ENCODE measurements at places on chromosomes 16 and 17.

DNA sequence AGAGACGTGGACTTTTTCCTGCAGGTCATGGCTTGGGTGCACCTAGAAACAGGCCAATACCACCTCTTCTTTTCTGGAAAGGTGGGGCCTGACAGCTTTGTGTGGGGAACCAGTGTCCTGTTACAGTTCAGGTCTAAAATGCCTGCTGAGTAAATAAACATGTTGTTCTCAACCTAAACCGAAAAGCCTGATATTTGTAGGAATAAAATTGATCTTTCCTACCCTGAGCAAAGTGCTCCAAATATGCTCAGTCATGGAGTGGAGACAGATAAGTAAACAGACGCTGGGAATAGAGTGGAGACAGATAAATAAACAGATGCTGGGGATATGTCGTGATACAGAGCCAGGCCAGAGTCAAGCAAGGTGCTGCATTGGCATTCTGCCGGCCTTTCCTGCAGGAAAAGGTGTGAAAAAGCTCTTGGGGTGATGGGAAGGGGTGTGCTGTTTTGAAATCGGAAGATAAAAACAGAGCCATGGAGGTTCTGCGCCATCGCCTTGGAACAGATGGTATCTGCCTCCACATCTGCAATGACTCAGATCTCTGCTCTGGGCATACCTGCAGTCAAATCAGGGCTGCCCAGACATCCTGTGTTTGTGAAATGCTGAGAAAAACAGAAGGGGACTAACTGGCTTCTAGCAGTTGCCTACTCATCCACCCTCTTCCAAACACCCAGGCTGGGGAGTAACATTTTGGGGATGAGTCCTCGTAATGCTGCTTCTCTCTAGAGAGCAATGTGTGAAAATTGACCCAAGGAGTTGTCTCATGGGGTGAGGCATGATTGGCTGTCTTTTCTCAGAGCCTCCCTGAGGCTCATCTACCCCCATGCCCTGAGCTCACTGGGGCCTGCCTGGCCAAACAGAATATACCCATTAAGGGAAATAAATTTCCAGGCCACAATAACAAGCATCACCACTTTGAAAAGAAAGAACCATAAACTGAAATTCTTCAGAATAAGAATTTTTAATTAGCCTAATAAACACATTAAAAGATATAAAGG, 16.8 kb upstream of the TRPV2 start:
- DNase-seq, result no peak

DNA sequence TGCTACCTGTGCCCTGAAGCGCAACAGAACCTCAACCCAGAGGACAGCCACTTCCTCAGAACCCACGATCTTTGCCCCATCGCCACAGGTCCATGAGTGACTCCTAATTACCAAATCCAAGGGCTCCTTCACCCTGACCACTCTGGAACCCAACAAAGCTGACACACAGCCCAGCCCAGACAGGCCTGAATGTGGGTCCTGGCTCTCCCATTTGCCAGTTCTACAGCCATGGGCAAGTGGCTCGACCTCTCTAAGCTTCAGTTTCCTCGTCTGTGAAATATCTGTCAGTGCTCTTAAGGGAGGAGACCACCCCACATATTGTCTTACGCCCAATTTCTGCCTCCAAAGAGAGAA, 18.0 kb upstream of the ENDOV start:
- no peak for DNase-seq

DNA sequence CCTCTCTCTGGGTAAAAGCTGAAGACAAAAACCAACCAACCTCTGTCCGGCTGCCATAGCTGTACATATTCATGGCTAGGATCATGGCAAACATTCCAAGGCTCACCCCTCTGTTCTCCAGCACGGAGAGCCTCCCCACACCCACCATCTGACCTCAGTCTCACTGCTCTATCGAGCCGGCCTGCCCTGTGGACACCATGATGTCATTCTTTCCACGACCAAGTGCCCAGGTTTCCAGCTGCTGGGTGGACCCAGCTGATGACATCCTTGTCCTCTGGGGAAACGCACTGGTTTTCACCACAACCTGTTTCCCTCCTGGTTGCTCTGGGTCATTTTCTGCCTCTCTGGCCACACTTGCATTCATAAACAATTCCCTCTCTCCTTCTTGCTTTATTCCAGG, 67.7 kb downstream of the NDEL1 start:
- no peak for DNase-seq

GRCh38 chr17:63974594-63975192, 2.0 kb upstream of the SCN4A start:
- DNase-seq, result no peak

DNA sequence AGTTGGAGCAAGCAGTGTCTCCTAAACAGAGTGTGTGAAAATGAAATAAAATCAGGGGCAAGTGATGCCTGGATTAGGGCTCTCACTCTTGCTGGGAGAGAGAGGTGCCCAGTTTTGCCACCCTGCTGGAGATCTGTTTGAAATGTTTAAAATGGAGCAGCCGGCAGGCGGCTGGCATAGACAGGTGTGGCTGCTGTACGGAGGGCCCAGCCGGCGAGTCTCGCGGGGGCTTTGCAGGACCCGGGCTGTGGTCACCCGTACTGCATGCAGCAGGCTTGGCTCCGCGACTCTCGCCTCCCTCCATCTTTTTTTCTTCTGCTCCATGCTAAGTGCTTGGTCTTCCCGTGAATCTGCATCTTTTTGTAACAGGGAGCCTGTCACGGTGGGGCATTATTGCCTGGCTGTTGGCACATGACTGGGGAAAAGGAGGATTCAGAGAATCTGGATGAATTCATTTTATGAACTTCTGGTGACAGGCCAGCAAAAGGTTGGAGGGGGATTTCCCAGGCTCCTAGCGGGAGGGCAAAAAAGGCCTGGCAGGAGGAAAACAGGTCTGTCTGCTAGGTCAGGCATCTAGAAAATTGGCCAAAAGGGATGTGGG, 1.8 kb downstream of the ZNRF1 start:
- DNase-seq, result no peak

- DNase-seq, result no peak
Observed at GRCh38 chr16:4270091-4270490, 2.7 kb downstream of the TFAP4 start.

- no peak for DNase-seq
Observed at GRCh38 chr16:28543072-28543471, 4.3 kb upstream of the NUPR1 start.

DNA sequence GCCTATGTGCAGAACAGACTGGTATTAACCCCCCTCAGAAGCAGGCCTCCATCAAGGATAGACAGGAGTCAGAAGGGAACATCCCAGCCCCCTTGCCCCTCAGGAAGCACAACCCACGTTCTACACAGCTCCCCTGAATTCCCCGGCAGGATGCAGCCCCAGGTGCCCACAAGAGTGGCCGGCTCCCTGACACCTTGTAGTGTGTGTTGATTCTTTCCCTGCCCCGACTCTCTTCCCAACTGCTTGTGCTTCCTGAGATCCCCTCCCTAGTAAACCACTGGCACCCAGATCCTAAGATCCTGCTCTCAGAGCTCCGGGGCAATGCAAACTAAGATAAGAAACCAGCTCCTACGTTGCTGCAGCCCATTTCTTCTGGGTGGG, 34.8 kb upstream of the LITAF start:
- DNase-seq, result no peak

DNA sequence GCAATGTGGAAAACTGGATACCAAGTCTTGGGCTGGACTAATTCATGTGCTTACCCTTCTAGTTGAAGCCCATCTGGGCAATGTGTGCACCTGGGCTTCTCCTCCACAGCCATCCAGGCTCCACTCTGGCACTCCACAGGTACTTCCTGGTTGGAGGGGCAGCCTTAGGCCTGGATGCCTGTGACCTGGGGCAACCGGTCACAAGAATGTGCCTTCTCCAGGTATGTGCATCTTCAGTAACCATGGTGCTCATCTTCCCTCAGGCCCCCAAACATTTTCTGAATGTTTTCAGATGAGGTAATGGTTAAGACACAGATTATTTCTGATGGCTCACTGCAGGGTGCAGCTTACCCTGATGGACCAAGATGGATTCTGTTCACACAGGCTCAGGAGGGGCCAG, 11.1 kb downstream of the C16orf86 start:
- no peak for DNase-seq
